Left lung (tissue), 14 donors: ENCODE measurements at places on chromosomes 5 and 9. TPM values are rescaled to one million over a fixed set of nuclear protein-coding genes. Genes with fewer than 3 reads are reported as not detected.

The IL4 gene
- polyA plus RNA-seq, result not detected

DNA sequence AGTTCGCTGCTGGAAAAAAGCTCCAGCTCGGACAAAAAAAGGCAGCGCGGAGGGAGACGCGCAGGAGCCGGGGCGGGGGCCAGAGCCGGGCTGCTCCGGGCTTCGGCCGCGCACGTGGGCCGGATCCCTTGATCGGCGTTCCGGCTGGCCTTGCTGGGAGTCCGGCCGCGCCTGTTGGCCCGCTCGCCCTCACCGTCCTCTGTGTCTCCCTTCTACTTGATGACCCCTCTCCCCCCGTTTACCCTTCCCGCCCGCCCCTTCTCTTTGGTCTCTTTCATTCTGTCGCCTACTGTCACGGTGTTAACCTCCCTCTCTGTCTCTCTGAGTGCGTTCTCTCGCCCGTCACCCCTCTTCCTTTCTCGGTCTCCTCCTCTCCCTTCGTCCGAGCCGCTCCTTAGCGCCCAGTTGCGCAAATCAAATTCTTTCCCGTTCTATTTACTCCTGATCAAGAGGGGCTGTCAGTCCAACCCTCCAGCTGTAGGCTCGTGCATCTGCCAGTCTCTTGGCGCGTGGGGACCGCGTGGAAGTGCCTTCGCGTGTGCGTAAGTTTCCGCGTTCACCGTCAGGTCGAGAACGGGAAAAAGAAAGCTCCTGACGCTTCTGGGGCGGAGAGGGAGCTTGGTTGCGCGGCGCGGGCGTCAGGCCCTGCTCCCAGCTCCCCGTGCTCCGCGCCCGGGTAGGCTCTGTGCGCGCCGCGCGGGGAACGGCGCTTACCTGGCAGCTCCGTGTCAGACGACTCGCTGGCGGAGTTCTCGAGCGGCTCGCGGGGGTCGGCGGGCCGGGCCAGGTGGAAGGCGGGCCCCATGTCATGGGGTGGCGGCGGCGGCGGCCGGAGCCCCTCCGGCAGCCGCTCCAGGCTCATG, 798 bp downstream of the PITX1 start:
- H3K27me3 ChIP-seq, result peaks cover 99% of the 10 kb centered on the region
- peak; percentile 74 for DNase-seq
- H3K4me1 ChIP-seq, result peaks cover 22% of the 10 kb centered on the region

DNA sequence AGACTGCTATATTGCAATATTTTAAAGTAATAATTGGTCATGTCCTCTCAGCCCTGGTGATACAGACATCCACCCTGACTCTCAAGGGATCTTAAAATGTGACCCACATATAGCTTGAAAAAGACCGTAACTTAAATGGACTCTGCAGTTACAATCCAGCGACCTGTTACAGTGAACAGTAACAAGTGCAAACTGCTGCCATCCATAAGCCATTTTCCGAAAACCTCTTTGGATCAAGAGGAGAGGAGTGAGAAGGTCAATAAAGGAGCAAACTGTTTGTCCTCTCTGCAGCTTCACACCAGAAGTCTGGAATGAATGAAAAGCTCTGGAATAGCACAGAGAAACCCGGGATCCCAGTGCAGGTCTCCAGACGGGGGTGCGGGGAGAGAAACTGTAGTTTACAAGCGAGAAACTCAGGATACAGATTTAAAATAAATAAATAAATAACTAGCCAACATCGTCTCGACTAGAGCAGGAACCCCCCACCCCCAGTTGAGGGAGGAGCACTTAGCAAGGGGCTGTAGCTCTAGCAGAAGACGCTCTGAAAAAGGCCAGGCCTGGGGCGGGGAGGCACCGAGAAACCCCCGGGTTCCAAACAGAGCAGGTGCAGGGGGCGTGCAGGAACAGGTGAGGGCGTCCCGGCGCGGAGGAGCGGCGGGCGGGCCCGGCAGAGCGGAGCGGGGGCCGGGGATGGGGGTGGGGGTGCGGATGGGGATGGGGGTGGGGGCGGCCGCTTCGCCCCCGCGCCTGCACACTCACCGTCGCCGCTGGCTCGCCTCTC, 572 bp downstream of the ZDHHC21 start:
- peak overlapping the region; percentile 75 for H3K4me3 ChIP-seq
- H3K27me3 ChIP-seq, result no peaks in the 10 kb centered on the region
- H3K4me1 ChIP-seq, result no peaks in the 10 kb centered on the region

DNA sequence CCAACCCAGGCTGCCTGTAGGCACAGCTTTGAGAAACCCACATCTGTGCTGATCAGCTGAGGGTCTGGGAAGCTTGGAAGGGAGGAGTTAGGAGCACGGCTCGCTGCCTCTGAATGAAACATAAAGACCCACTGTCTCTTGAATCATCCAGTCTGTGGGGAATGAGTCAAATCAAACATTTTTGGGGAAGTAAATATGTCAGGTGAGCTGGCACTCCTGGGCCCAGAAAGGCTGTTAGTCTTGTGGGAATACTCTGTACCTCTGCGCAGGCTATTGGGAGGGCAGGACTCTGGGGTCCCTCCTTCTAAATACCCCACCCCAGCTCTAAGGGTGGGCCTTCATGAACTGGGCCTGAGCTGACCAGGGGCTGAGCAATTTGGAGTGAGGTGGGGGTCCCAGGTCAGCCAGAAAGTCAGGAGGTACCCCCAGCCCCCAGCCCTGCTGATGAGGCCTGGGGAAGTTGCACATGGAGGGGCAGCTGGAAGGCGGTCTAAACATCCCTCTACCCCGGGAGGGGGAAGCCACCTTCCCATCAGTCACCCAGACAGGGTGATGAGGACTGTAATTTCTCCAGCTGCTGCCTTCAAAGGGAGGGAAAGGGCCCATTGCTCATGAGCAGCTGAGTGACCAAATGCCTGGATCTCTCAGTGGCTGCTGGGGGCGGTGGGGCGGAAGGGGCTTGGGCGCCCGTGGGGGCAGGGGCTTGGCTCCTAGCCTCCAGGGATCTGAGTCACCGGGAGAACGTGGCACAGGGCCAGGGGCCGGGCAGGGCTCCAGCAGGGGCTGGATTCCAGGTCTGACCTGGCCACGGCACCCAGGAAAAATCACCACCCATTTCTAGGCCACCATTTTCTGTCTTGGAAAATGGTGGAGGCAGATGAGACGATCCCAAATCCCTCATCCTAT, 10.8 kb downstream of the FIBCD1 start:
- H3K36me3 ChIP-seq, result no peaks in the 10 kb centered on the region
- H3K4me1 ChIP-seq, result peaks cover 4% of the 10 kb centered on the region
- DNase-seq, result peak; percentile 24

The TXNDC8 gene
- not detected for polyA plus RNA-seq

GRCh38 chr5:140023611-140024191, 19.4 kb downstream of the NRG2 start:
- H3K36me3 ChIP-seq, result no peaks in the 10 kb centered on the region
- H3K4me3 ChIP-seq, result no peak overlapping the region
- peaks cover 4% of the 10 kb centered on the region for H3K27me3 ChIP-seq
- H3K27ac ChIP-seq, result no peak overlapping the region
- no peak for DNase-seq

DNA sequence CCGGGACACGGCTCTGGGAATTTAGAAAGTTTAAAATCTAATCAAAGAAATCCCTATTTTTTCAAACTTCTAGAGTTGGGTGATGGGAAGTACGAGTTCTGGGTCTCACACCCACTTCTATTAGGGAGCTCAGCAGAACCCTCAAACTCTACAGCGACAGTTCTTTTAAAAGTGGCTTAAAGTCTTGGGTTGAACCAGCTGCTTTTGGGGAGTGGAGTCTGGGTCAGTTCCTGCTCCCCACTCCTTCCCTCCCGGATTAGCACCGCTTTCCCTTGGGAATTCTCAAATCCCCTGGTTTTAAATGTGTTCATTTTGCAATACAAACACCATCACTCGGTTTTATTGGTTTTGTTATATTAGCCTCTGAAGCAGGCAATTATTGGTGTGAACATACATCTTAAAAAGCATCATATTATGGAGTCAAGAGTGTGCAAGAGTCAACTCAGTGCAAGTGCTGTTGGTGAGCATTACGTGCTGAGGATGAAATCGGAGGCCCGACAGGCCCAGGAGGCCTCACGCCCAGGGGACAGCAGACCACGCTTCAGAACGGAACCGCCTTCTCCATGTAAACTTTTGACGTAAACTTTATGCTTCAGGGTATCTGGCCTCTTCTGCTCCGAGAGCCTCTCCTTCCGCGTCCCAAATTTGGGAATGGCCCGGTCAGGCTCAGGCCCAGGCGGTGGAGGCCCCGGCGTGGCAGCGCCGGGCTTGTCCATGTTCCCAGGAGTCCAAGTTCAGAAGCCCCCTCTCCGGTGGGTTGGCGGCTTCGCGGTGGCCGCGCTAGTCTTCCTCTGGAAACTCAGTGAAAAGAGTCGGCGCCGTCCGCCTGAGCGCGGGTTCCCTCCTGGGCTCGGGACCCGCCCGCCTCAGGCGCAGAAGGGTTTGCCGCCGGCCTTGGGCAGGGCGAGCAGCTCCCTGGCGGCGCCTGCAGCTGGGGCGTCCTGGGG, 5.3 kb downstream of the IRX4 start:
- peaks cover 100% of the 10 kb centered on the region for H3K27me3 ChIP-seq
- H3K36me3 ChIP-seq, result no peaks in the 10 kb centered on the region
- no peak for DNase-seq
- H3K4me1 ChIP-seq, result peaks cover 2% of the 10 kb centered on the region

DNA sequence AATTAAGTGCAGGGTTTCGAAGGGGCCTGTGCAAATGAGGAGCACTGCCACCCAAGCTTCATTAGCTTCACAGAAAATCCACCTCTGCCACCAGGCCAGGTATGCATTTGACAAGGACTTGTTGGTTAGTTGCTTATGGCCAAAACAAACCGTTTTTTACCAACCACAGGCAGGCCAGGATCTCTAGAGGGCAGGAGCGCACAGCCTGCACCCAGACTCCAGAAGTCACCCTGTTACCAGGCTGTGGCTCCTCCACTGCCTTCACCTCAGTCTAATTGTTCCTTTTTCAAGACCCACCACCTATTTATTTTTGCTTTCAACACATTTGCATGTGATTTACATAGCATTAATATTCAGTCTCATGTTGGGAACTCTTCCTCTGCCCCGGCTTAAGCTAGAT, 78.3 kb upstream of the HSPA9 start:
- no peak for DNase-seq
- no peaks in the 10 kb centered on the region for H3K27me3 ChIP-seq
- no peak overlapping the region for H3K27ac ChIP-seq

GRCh38 chr9:99474186-99474585, 252.1 kb downstream of the SEC61B start:
- H3K4me1 ChIP-seq, result no peaks in the 10 kb centered on the region
- no peak overlapping the region for H3K4me3 ChIP-seq
- no peak overlapping the region for H3K27ac ChIP-seq
- no peaks in the 10 kb centered on the region for H3K36me3 ChIP-seq
- no peaks in the 10 kb centered on the region for H3K27me3 ChIP-seq

- no peak overlapping the region for H3K4me3 ChIP-seq
- no peak overlapping the region for H3K27ac ChIP-seq
- H3K36me3 ChIP-seq, result no peaks in the 10 kb centered on the region
- no peaks in the 10 kb centered on the region for H3K4me1 ChIP-seq
- no peaks in the 10 kb centered on the region for H3K27me3 ChIP-seq
Measured at GRCh38 chr5:87754009-87754757, 341.5 kb upstream of the CCNH start.

The CEP72 gene
- polyA plus RNA-seq, result 10.9 TPM

DNA sequence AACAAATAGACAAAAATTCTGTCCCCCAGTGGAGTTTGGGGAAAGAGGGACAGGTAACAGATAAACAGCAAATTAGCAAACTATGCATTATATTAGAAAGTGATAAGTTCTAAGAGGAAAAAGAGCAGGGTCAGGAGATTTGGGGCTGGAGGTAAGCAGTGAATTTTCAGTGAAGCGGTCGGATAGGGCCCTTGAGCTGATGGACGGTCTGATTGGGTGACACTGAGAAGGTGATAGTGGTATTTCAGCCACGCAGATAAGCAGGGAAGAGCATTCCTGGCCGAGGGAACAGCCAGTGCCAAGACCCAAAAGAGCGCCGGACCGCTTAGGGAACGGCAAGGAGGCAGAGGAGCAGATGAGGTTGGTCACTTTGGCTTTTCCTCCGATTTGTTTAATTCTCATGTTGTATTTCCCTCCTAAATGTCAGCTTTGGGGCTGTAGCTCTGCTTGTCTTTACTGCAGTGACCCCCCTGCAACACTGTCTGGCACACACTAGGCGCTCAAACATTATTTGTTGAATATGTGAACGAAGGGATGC, 1.1 kb upstream of the PTPN3 start:
- H3K4me1 ChIP-seq, result no peaks in the 10 kb centered on the region
- peak overlapping the region; percentile 32 for H3K4me3 ChIP-seq
- no peaks in the 10 kb centered on the region for H3K36me3 ChIP-seq
- no peak overlapping the region for H3K27ac ChIP-seq
- DNase-seq, result no peak

- no peak overlapping the region for H3K27ac ChIP-seq
- H3K27me3 ChIP-seq, result peaks cover 8% of the 10 kb centered on the region
- H3K36me3 ChIP-seq, result no peaks in the 10 kb centered on the region
- no peak overlapping the region for H3K4me3 ChIP-seq
- no peak for DNase-seq
Measured at GRCh38 chr9:7259544-7260241, 501.9 kb downstream of the KDM4C start.

GRCh38 chr5:160370713-160371034, 248 bp upstream of the C1QTNF2 start:
- H3K36me3 ChIP-seq, result no peaks in the 10 kb centered on the region
- H3K4me3 ChIP-seq, result peak overlapping the region; percentile 53
- H3K27ac ChIP-seq, result no peak overlapping the region
- H3K4me1 ChIP-seq, result no peaks in the 10 kb centered on the region
- H3K27me3 ChIP-seq, result peaks cover 25% of the 10 kb centered on the region

DNA sequence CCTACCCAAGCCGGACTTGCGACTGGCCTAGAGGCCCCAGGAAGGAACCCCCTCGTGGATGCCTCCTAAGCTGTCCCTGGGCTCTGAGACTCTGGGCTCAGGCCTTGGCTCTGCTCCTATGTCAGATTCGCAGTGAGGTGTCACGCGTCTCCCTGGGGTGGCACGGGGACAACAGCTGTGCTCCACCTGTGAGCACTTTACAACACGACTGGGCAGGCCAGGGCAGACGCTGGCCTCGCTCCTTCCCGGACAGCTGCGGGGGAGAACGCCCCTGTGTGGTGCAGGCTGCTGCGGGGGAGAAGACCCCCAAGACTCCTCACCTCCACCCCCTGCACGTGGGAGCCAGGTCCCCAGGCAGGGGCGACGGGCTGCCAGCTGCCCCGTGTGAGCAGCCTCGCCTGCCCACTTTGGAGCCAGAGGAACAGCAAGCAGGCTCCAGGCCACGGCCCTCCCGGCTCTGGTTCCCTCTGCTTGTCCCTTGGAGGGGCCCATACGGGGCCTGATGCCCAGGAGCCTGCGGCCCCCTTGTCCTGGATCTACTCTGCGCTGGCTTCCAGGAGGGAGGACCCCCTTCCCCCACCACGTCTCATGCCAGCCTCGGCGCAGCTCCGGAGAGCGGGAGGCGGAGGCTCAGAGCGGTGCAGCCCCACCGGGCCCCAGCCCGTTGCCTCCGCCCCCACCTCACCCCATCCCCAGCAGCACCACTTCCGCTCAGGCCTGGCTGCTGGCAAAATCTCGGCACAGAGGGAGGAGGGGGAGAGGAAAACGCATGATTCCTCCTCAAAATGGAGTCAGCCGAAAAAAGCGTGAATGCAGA, 36.0 kb downstream of the SARDH start:
- peaks cover 6% of the 10 kb centered on the region for H3K4me1 ChIP-seq
- peaks cover 35% of the 10 kb centered on the region for H3K27me3 ChIP-seq
- no peaks in the 10 kb centered on the region for H3K36me3 ChIP-seq
- H3K4me3 ChIP-seq, result no peak overlapping the region
